CD4-positive, alpha-beta T cell treated with Interleukin-21 for 1 hour (primary cell): ENCODE measurements at places on chromosomes 5 and 9.

DNA sequence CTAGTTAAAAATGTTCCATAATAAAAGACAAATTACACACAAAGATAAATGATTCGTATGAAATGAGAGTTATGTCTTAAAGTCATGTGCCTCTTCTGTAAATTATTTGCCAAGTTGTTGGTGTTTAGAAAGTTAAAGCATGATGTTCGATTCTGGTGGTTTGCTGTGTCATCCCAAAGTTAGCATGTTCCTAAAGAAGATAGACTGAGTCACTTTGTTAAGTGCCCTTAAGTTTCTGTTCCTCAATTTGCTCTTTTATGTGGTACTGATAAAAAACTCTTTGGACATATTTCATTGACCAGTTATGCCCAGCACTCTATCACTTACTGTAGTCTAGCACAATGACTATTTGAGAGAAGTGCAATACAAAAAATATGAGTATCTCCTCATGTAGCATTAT lies 366.9 kb upstream of the ZNF608 start:
- no peak for DNase-seq

GRCh38 chr9:113898596-113898995 lies 22.5 kb downstream of the ZNF618 start:
- no peak for DNase-seq

GRCh38 chr9:99824378-99825171 lies 2.9 kb downstream of the NR4A3 start:
- peak; percentile 73 for DNase-seq

DNA sequence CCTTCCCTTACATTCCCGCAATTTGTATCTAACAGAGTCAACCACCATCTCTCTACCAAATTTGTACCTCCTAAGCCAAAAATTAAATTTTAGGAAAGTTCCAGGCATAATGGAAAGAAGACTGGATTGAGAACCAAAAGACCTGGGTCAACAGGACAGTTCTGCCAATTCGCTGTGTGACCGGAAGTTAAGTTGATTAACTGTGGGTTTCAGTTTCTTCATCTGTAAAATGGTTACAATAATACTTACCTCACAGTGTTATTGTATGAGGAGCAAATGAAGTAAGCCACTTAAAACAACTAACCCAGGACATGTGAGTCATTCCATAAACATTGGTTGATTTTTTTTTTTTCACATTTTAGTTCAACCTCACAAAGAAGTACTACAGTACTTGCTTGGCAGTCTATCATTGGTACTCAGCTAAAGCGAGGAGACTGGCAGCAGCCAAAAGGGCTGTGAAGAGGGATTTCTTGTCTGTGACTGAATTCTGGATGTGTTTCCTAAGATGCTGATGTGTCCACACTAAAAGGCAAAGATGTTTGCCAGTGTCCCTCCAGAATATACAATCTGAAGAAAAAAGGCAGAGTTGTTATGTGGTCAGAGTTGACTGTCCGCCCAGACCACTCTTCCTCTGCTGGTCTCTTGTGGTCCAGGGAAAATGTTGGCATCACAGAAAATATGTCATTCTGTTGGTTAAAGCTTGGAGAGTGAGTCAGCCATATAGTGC lies 198.6 kb downstream of the TLE1 start:
- no peak for DNase-seq

DNA sequence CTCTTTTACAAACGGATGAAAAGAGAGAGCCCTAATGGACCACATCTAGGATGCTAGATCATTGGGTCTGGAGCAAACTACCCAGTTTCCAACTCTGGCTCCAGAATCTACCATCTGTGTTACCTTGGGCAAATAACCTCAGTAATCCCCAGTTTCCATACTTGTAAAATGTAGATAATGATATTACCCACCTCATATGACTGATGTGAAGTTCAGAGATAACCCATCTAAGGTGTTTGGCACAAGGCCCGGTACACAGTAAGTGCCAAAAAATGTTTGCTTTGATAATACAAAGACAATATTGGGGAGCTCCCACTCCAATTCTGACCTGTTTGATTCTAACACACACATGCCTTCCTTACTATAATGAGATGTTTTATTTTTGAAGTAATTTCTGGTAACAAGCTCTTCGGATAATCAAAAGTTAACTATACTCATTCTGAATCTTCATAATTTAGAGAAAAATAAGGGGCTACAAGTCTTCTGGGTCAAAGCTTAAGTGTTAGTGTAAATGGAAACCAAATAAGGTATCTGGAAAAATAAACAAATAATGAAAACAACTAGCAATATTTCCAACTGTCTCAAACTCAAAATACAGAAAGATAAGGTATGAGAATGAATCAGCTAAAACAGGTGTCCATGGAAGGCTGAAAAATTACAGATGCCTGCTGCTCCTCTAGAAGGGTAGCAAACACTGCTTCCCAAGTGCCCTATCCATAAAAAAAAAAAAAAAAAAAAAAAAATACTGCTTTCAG lies 30.4 kb downstream of the ELL2 start:
- DNase-seq, result no peak

DNA sequence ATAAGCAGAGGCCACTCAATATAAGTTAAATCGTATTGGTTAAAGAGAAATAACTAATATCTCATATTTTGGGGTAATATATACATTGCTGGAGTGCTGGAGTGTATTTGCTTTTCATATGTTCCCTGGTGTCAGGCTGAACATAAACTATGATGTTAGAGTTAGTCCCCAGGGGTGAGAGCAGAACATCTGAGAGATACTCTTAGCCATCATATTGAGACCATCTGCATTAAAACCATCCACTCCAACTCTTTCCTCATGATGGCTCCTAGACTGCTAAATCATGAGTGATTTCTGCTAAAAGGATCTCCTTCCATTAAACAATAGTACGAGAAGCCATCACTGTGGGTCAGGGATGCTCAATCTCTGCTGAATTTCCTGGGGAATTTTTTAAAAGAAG lies 436.2 kb downstream of the DTWD2 start:
- no peak for DNase-seq

DNA sequence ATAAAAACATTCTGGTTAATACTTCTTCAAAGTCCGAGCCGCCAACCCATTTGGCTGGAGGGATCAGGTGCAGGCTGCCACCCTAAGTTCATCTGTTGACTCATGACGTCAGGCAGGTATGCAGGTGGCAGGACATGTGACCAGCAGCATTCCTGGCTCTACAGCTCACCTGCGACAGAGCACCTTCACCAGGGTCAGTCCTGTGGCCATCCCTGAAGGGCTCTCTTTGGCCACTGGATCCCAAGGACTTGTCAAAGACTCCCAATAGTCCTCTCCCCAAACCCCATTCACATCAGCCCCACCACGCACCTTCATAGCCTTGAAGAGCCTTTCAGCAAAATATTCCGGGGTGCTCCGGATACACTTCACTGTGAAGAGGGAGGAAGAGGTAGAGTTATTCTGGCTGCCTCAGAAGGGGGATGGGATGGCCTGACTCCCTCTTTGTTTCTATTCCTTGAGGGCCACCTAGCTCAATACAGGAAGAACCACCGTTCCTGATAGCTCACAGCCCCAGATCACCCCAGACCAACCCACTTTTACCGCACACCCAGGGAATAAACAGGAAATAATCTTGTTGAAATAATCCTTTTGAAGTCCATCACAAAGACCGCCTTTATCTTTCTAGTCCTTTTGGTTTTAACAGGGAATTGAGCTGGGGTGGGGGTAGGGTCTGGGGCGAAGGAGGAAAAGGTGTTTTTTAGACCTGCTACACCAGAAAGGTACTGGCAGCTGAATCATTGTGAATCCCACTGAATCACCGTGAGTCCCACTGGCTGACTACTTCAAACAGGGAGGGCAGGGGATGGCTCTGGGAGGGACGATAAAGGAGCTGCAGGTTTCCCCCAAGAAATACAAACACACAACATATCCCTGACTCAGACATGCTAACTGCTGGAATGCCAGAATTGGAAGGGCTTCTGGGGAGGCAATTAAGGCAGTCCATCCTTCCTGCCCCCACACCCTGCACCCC lies 26.4 kb downstream of the ANXA6 start:
- no peak for DNase-seq

DNA sequence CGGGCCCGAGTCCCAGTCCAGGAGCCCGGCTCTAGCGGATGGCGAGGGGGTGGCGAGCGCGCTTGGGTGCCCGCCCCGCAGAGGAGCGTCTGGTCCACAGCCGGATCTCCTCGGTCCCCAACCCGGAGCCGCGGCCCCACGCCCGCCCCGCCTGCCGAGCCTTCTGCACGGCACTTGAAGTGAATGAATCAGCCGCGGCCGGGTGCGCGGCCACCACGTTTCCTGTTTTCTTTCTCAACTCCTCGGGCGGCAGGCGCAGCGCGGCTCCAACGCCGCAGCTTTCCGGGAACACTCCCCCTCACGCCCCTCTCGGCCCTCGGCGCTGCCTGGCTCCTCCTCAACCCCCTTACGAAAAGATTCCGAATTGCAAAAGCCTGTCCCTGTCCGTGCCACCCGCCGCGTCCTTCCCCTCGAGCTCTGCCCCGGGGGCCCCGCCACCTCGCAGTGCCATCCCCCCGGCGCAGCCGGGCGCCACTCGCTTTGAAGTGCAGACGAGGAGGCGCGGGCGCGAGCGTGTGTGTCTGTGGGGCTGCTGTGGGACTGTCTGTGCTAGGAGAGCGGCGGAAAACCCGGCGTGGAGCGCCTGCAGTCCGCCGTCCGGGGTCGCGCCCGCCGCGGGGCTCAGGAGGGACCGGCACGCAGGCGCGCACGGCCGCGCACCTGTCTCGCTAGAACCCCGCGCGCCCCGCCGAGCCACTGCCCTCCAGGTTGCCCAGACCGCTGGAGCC lies 456.6 kb downstream of the RAB3C start:
- peak; percentile 87 for DNase-seq

GRCh38 chr5:63211448-63212132 lies 633.0 kb downstream of the LRRC70 start:
- no peak for DNase-seq

- DNase-seq, result no peak
These were observed 64.2 kb upstream of the PRSS3 start for GRCh38 chr9:33731142-33731541.

GRCh38 chr5:39700523-39700922 lies 275.7 kb upstream of the DAB2 start:
- no peak for DNase-seq

- no peak for DNase-seq
These were observed 2.1 kb upstream of the NFIB start for GRCh38 chr9:14315875-14316601.

GRCh38 chr5:61534481-61535267 lies 202.6 kb downstream of the ZSWIM6 start:
- DNase-seq, result peak; percentile 15

GRCh38 chr5:145834554-145834916 lies 607 bp downstream of the PRELID2 start:
- no peak for DNase-seq

- DNase-seq, result no peak
These were observed 342.3 kb downstream of the PLK2 start for GRCh38 chr5:58117542-58117941.

DNA sequence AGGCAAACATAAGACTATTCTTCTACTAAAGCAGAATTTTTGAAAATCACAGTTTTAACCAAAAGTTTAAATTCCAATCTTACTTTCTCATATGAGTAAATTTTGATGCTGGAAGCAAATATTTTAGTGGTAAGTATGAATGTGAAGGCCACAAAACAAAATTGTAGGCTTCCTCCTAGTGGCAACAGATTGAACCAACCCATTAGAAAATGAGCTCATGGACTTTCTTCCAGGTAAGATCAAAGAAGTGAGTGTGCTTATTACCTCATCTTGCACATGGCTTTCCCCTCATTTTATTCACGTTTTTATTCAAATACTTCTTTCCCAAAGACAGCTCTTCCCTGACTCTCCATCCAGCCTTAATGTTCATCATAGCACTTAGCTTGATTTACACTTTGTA lies 16.5 kb upstream of the RLN2 start:
- DNase-seq, result no peak

DNA sequence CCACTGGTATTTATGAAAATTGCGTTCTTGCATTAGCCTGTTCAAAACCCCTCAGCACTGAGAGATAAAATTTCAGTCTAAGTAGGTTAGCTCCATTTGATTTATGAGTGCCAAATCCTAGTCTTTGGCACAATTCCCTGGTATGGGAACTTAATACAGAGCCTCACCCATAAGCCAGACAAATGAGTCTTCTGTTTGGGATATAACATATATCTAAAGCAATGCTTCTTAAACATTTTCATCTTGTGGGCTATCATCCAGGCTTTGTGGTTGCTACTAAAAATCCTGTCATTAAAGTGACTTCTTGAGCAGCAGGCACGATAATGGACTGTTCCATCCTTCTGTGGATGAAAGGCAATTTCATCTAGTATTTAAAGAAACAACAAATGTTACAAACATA lies 419.5 kb upstream of the ACTBL2 start:
- DNase-seq, result no peak

DNA sequence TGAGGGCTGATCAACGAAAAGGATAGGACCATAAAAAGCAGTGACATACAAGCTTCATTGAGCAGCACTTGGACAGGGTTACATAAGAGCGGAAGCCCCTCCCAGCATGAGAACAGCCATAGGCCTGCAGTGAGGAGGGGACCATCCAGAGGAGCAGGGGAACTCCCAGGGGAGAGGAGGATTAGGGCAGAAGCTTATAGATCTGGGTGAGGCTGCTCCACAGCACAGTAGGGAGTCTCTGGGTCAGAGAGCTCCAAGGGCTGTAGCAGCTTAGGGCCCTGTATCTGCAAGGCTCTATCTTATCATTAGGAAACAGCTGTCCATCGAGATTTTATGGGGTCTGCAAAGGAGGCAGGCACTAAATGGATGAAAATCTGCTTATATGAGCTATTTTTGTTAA lies 186.6 kb downstream of the DOCK8 start:
- DNase-seq, result no peak

GRCh38 chr5:159101685-159102084 lies 2.0 kb upstream of the EBF1 start:
- DNase-seq, result no peak

DNA sequence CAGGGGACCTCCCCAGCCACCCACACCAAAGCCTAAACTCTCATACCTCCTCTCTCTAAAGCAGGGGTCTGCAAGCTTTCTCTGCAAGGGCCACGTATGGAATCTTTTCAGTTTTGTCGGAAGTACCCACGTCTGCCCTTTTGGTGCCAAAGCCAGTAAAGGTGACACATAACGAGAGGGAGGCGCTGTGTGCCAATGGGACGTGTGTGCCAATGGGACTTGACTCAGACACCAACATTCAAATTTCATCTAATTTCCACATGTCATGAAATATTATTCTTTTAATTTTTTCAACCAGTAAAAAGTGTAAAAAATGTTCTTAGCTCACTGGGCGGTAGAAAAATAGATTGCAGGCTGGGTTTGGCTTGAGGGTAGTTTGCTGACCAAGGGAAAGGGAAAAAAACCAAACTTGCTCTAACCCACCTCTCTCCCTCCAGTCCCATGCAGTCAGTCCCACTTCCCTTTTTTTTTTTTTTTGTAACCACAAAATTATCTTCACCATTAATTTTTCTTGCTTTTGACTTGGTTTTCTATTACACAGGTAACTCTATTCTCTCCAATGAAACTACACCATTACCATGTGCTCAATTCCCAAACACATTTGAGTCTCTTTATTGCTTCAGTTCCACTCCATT lies 25.5 kb downstream of the OR2V1 start:
- DNase-seq, result no peak
